ENCODE measurements at places on chromosomes 1 and 21.

DNA sequence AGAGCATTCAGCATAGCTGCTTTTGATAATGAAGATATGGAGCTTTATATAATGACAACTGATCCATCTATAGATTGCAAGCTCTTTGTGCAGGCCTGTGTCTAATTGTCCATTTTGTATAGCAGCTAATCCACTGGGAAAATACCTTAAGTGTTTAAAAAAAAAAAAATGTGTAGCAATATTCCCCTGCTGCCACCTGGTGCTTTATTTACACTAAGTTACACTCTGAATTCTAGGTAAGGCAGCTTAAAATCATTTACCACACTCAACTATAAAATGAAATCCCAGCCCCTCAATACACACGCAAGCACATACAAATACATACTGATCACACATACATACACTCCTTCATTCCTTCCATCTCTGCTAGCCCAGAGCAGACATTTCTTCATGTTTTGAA lies 49.1 kb upstream of the BCL9 start:
- no peak for DNase-seq

DNA sequence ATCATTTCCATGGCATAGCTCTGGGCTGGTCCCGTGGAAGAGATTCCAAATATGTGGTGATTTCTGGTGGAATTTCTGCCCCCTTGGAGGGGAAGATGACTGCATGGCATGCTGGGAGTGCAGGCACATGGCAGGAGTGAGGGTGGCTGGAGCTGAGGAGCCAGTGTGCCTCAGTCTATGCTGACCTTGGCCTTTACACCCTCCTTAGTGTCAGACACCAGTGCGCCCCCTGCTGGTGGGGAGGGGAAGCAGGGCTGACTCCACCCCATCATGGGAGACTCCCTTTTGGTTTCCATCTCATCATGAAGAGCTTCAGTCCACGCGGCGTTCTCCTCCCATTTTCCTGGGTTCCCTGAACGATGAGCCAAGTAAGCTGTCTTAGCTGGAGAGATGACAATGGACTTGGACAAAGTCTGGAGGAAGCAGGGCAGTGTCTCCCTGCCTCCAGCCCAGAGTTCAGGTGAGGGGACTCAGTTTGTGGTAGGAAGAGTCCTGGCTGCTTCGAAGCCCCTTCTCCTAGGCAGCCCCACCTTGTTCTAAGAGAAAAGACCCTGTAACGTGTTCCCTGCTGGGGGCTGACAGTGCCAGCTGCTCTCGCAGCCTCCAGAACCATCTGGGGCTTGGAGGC lies 10.3 kb downstream of the ALX3 start:
- DNase-seq, result peak; percentile 79

DNA sequence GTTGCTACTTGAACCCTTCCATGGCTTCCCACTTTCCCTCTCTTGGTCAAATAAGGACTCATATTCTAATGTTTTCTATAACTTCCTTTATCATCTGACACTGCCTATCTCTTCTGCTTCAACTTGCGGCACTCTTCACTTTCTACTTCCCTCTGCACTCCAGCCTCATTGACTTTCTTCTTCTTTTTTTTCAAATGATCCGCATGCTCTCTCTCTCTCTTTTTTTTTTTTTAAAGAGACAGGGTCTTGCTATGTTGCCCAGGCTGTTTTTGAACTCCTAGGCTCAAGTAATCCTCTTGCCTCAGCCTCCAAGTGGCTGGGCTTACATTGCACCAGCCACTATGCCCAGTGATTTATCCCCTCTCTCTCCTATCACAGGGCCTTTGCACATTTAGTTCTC lies 7.3 kb upstream of the IL10 start:
- DNase-seq, result no peak

DNA sequence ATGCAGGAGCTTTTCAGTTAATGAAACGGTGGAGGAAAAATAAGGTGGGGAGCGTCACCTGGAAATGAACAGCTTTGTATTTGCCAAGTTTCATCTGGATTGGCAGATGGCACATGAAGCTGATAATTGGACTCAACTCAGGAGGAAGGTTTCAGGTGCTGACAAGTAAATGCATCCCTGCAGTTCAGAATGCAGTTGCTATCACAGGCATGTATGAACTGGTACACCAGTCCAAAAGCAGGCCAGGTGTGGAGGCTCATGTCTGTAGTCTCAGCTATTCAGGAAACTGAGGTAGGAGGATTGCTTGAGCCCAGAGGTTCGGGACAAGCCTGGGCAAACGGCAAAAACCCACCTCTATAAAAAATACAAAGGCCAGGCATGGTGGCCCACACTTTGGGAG lies 15.5 kb downstream of the DEGS1 start:
- DNase-seq, result no peak

- peak; percentile 1 for DNase-seq
These were observed 618.3 kb downstream of the SMYD3 start for GRCh38 chr1:245888809-245889208.

DNA sequence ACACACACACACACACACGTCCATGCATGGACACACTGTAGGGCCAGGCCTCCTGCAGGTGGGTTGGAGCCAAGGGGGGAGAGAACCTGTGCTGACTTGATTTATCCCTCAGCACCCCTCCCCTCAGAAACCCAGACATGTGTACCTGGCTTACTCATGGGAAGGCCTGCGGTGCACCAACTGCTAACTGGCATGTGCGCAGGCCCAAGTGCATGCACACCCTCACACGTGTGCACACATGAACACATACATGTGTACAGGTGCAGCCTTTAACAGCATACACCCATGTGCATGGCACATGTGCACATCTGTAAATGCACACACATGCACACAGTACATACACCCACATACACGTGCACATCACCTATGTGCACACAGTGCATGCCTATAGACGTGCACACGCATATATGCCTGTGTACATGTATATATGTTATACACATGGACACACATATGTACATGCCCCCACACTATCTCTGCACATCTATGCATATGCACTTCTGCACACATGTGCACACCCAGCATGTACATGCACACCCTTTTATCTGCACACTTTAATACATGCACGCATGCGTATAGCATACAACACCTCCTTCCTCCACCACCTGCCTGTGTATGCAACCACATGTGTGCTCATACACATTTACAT lies 67.5 kb downstream of the TRIM11 start:
- no peak for DNase-seq

- DNase-seq, result no peak
These were observed 517 bp upstream of the H3-3A start for GRCh38 chr1:226061841-226062557.
